CD8-positive, alpha-beta memory T cell (primary cell): ENCODE measurements at places on chromosomes 6 and 20.
A peak's percentile ranks its signal among the peaks of the same experiment; 100 is the strongest.

- DNase-seq = no peak
Measured at GRCh38 chr6:99432877-99433276, 7.8 kb upstream of the PNISR start.

GRCh38 chr6:121732641-121733040 is 297.2 kb downstream of the GJA1 start:
- DNase-seq = no peak

GRCh38 chr20:46757754-46758678 is 48.6 kb downstream of the SLC2A10 start:
- peak; percentile 21 for DNase-seq

GRCh38 chr6:148263961-148264360 is 78.7 kb upstream of the SASH1 start:
- no peak for DNase-seq

GRCh38 chr20:51106011-51106410 is 83.1 kb upstream of the KCNG1 start:
- no peak for DNase-seq

DNA sequence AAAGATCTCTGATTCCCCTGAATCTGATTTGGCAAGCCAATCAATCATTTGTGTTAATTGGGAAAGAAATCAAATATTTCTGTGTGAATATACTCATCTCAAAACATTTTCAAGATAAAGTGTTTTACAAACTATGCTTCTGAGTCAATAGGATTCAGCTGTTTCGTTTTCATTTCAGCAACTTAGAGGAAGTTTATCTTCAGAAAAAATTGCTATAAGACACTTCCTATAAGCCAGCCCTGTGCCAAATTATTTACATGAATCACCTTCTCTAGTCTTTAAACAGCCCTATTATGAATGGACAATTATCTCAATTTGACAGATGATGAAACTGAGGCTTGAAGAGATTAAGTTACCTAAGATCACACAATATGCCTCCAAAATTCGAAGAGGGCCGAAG is 10.9 kb downstream of the DEFB129 start:
- DNase-seq = no peak

GRCh38 chr20:64106435-64106961 is 867 bp downstream of the NPBWR2 start:
- DNase-seq = no peak

DNA sequence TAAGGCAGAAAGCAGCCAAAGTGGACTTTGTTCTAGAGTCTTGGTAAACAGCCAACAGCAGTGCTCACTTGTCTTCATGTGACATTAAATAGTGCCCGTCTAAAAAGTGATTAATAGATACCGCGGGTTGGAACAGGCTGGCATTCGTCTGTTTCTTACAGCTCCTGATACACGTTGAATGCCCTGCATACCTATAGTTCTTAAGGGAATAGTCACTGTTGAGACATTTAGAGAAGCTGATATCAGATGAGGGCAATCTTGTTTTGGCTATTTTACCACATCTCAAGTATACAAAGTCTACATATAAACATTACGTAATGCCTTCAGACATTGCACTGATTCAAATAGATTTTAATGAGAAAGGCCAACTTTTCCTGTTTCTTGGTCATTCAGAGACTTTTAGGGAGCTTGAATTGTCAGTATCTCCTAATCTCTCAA is 374.9 kb upstream of the FLRT3 start:
- no peak for DNase-seq

GRCh38 chr6:127376685-127377084 is 33.3 kb upstream of the ECHDC1 start:
- no peak for DNase-seq

GRCh38 chr6:85506441-85507093 is 56.7 kb downstream of the NT5E start:
- no peak for DNase-seq

DNA sequence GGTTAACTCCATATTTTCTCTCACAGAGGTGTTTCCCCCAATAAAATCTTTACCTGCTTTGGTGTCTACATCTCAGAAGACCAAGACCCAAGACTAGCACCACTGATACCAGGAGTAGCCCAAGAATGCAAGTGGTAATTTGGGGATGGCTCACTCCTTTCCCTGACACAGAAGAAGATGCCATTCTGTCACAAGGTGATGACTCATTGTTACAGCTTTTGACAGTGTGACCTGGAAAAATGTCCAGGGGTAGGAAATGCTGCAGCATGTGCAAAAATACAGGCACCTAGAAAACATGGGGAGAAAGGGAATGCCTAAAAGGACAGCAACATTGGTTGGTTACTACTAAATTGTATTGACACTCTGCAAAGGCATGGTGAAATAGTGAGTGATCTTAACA is 254.0 kb upstream of the GJE1 start:
- no peak for DNase-seq

DNA sequence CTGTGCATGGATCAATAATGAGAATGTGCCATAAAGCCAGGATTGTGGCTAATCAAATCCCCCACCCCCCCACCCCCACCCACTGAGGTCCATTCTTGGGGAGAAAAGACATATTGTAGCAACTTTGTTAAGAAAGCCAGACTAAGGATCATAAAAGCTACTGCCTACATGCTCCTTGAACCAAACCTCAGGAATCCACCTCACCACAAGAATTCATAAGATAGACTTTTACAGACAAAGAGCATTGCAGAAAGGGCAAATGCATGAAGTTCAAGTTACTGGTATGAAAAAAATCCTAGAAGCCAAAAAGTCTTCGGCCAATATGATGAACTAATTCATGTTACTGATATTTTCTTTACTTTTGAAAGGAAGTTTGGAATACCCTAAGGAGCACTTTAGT is 187.9 kb upstream of the ARID1B start:
- no peak for DNase-seq

DNA sequence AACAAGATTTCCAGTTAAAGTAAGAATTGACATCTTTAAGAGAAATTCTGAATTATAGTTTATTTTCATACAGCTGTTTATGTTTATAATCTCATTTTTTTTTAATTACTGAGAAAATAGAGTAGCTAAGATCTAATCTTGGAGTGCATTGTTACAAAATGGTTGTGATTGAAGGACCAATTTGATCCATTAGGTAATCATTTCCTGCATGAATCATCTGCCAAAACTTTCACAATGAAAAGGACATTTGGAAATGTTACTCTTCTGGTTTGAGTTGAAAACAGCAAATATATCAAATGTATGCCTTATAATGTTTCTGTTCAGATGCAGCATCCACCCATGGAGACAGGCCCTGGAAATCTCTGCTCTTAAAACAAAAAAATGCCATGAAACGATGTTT is 19.0 kb downstream of the TUBB2A start:
- DNase-seq = no peak

DNA sequence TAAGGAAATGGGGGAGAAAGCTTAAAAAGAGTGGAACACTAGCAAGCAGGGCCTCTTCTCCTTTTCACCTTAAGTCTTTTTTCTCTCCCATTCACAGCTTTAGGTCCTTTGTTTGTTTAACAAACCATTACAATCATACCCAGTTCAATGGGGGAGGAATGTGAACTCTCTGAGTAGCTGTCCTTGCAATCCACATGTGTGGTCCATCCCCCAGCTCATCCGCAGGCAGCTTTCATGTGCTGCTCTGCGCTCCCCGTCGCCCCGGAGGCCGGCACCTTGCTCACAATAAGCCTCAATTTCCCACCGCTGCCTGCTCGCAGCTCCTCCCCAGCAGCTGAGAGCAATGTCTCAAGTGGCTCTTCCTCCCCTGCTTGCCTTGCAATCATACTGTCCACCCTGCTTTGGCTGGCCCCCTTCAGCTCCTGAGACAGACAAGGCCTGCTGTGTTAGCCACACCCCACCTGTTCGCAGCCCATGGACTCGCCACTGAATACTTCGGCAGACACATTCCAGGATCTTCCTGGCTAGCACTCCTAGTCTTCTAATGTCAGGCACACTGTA is 49.1 kb downstream of the PLAGL1 start:
- no peak for DNase-seq

DNA sequence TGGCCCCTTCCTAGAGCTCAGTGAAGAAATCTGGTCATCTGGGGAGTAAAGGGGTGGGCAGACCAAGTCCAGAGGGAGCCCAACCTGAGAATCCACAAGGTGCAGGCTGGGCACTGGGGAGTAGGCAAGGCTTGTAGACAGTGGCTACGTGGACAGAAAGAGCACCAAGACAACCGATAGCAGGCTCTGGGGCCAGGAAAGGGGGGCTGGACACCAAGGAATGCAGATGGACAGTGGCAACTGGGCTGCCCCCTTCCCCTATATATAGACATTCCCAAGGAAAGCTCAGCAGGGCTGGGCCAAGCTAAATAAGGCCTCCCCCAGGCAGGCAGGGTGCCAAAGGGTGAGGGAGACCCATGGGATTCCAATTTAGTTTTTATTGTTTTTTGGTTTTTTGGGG is 1.5 kb upstream of the TNNC2 start:
- DNase-seq = no peak

GRCh38 chr6:34056305-34057108 is 89.4 kb downstream of the GRM4 start:
- DNase-seq = no peak

DNA sequence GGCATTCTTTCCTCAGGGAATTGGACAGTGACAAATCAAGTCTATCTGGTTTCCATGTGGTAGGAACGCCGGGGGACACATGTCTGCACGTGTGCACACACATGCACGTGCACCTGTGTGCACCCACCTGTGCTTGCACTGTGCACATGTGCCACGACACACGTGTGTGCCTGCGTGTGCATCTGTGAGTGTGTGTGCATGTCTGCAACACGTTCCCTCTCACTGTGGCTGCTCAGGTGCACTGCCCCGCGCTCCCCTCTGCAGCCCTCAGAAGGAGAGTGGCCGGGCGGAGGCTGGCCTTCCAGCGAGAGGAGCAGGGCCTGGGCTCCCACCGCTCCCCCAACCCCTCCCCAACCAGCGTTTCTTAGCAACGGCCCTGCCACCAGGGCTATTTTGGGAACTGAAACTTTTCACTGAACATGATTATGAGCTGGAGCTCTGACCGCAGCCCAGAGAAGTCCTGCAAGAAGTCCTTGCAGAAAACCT is 147.8 kb downstream of the PHACTR3 start:
- DNase-seq = no peak

DNA sequence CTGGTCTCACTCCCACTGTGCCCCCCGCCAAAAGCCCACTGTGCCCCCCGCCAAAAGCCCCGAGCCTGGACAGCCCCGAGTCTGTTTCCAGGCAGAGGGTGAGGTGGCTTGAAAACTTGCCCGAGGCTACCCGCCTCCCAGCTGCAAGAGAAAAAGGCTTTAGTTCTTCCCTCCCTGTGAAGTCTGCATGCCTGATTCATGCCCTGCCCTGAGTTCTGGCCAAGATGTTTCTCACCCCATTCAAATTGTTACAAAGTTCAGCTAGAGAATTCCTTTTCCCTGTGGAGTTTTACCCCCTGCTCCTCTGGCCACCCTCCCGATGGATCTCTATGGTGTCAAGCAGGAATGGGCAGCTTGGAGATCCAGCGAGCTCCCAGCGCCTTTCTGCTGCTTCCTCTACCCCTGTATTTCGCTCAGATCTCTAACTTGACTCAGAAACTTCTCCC is 298.8 kb upstream of the MAP3K7 start:
- DNase-seq = no peak

DNA sequence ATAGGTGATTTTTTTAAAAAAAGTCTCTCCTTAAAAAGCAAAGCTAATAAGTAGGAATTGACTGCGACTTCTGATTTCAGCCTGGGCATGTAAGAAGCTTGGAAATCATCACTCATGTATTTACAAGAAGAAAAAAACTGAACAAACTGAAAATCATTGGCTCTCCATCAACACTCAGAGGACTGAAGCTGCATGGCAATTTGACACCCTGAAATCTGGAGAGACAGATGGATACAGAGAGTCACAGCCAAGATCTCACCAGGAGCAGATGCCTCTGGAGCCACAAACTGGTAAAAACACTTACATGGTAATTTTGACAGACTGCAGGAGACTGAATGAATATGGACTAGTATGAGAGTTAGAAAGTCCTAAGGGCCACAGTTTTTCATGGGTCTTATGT is 191.2 kb upstream of the TCF21 start:
- DNase-seq = no peak

DNA sequence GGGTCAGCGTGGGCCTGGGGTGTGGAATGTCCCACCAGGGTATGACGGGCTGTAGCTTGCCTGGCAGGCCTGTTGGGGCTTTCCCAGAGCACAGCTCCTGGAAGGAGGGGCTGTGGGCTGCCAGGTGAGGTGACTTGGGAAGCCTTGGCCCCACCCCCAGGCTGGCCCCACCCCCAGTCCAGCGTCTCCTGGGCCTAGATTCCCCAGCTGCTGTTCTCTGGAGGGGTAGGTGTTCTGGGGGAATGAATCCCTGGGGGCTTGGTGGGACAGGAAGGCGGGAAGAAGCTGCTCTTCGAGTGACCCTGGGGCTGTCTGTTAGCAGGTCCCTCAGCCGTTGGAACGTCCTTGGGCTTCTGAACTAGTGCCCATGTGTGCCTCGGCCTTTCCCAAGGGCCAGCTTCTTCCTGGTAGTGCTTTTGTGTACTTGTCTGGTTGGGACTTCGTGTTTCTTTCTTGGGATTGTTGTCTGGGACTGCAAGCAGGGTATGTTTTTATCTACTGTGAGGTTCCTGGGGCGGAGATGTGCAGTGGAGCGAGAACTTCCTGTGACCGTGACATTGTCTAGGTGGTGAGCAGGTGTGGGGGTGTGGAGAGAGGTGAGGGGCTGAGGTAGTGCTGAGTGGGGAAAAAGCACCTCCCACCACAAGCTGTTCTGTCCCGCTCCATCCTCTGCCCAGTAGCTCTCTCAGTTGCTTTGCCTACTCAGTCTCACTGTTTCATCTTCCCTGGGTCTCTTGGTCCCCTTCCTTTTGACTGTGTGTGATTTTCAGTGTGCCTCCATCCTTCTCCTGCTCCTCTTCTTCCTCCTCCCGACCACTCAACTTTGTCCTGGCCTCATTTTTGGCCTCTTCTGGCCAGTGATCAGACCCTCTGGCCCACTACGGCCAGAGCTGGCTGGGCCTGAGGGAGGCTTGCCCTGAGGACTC is 1.3 kb upstream of the DDR1 start:
- DNase-seq = no peak

- no peak for DNase-seq
Measured at GRCh38 chr6:130666786-130667185, 160.4 kb upstream of the SMLR1 start.

DNA sequence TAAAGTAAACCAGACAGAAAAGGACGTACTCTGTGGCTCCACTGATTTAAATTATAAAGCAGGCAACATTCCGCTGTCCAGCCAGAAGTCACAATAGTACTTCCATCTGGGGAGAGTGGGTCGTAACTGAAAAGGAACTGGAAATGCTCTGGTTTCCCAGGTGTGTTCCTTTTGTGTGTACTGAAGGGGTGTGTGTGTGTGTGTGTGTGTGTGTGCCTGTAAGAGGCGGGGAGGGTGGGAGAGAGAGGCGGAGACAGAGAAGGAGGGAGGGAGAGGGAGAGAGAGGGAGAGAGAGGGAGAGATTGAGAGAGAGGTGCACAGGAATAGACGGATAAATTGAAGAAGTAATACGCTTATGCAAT is 178.4 kb upstream of the ZNF184 start:
- DNase-seq = no peak

DNA sequence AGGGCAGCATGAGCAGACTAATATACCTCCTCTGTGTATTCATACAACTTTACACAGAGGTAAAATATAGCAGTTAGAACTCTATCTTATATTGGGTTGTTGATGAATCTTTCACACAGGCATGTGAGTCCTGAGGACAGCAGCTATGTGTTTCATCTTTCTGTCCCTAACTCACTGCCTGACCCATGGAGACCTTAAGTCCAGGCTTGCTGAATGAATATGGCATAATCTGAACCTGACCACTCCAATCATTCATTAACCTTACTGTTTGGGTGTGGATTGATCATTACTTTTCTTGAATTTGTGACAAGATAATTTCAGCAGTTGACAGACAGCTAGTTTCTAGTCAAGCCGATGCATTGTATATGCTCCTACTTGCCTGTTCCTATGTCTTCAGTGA is 27.3 kb upstream of the TSPYL1 start:
- DNase-seq = no peak
